GM12864 (cell line): ENCODE measurements at places on chromosomes 3 and 15.

DNA sequence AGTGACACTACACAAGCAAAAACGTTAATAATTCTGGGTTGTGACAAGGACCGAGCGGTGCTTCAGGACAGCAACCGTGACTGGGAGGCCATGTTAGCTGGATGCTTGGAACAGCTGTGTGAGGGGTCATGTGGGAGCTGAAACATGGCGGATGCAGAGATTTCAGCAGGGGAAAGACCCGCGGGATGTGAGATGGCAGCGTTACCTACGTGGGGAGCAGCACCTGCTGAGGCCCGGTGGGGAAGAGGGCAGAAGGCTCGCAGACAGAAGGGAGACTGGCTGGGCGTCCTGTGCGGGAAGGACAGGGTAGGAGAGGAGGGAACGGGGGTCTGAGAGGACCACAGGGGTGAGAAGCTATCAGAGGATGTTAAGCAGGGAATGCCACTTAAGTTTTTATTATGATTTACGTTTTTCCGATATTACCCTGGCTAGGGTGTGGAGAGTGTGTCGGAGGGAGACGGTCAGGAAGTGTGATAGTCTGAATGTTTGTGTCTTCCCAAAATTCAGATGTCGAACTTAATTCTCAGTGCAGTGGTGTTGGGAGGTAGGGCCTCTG lies 228.8 kb upstream of the LYSMD4 start:
- DNase-seq: no peak

GRCh38 chr3:136946978-136947377 lies 10.8 kb upstream of the IL20RB start:
- DNase-seq: no peak

- DNase-seq: no peak
These were observed 17.9 kb downstream of the SHF start for GRCh38 chr15:45169608-45170480.

GRCh38 chr15:94262201-94262600 lies 30.8 kb downstream of the MCTP2 start:
- DNase-seq: no peak

GRCh38 chr3:156493887-156494286 lies 61.0 kb downstream of the SSR3 start:
- DNase-seq: no peak

DNA sequence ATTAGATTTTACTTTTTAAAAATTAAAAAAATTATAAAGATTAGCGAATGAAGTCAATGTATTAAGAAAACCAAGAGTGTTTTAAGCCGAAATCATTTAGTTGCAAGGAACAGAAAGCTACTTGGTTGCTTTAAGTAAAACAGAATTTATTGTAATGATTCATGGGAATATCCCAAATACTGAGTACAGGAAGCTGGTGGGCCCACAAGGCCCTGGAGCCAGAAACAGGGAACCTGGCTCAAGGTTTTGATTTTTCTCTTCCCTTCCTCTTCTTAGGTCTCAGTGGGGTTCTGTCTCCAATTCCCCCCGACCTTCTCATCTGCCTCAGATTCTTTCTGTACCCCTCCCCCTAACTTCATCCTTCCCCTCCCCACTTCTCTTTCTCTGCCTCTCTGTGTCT lies 229.0 kb downstream of the TLE3 start:
- no peak for DNase-seq

GRCh38 chr3:56787784-56788256 lies 13.9 kb downstream of the ARHGEF3 start:
- DNase-seq: no peak

DNA sequence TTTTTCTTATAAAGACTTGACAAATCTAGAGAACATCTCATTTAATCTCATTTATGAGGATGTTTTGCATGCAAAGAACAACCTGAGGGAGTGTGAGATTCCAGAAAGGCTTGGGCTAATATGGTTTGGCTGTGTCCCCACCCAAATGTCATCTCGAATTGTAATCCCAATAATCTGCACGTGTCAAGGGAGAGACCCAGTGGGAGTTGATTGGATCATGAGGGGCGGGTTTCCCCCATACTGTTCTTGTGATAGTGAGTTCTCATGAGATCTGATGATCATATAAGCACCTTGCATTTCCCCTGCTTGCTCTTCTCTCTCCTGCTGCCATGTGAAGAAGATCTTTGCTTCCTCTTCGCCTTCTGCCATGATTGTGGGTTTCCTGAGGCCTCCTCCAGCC lies 103.0 kb downstream of the ZNF385D start:
- DNase-seq: no peak

- no peak for DNase-seq
These were observed 51.5 kb upstream of the GSK3B start for GRCh38 chr3:120145542-120146285.

GRCh38 chr3:115279939-115280338 lies 132.9 kb upstream of the ZBTB20 start:
- no peak for DNase-seq

DNA sequence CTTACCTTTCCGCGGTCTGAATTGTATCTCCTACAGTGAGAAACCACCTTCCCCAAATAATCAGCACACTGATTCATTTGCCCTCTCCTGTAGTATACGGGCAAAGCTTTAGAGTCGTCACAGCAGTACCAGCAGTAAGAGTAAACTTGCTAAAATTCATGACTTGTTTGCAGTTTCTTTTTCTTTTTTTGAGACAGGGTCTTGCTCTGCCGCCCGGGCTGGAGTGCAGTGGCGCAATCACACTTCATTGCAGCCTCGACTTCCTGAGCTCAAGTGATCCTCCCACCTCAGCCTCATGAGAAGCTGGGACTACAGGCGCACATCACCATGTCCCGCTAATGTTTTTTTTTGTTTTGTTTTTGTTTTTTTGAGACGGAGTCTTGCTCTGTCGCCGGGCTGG lies 11.9 kb downstream of the SCAMP5 start:
- DNase-seq: peak; percentile 35

DNA sequence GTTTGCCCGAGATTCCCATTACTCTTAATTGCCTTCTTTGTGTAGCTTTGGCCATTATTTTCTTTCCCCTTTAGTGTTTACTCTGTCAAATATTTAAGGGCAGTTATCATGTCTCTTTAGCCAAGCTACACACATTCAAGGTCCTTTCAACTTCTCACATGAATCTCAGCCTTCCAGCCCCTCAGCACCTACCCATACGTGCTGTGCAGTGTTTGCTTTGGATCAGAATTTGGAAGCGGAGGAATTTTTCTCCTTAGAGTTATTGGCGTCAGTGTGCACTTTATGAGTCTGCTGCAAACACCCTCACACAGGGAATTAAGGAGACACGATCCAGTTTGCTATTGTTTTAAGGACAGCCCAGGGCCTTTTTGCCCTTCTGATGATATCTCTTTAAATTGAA lies 231.6 kb downstream of the CACNA2D3 start:
- no peak for DNase-seq

- DNase-seq: no peak
These were observed 248.0 kb downstream of the THSD4 start for GRCh38 chr15:71362987-71363968.
